ENCODE measurements at places on chromosomes 6 and 20.

GRCh38 chr6:133083248-133083967 is 157.7 kb upstream of the EYA4 start:
- no peak for DNase-seq

GRCh38 chr20:63261060-63261794 is 7.0 kb upstream of the NKAIN4 start:
- no peak for DNase-seq

- DNase-seq, result no peak
Measured at GRCh38 chr6:161067749-161068148, 76.2 kb downstream of the MAP3K4 start.

DNA sequence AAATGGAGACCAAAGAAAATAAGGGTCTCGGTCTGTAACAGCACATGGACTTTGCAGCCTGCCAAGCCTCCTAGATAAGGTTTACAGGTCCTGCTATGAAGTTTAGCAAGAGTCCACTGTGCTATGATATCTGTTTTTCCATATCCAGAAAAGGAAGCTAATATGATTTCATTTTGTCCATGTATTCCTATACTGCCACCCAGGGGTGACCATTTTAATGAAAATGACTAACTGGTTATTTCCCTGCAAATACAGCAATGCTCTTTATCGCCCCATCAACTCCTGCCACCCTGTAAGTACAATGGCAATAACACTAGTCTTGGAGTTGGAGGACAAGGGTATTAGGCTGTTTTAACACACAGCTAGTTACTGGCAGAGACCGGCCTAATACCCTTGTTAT is 115.2 kb upstream of the GLP1R start:
- peak; percentile 39 for DNase-seq

DNA sequence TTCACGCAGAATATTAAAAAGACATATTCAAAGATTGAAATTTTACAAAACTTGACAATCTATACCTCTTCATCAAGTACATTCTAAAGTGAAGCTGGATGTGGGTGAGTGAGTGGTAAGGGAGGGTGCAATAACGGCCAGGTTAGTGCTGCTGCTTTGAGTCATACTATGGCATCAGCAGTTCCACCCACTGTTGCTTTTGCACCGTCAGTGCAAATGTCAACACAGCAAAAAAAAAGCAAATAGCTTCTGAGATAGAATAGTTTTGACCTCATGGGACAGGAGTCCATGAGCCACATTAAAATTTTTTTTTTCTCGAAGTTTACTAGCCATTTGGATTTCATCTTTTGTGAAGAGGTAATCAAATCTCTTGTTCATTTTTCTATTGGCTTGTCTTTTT is 31.8 kb downstream of the PSMF1 start:
- DNase-seq, result no peak

DNA sequence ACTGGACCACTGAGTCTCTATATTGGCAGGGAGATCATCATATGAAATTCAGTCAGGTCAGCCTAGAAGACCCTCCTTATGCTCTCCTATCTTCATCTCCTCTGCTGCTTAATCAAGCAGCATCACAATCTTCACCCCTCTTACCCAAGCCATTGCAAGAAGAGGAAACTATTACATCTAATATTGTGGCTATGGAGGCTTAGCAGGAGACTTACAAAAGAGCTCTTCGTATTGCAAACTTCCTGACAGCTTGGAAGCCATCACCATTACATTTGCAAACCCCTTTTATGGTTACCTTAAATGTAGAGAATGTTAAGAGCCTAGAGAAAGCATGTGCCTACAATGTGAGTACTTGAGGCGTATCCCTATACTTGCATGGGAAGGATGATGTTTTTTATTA is 87.2 kb upstream of the STXBP5 start:
- peak; percentile 47 for DNase-seq

GRCh38 chr6:146770275-146770964 is 171.6 kb downstream of the ADGB start:
- DNase-seq, result no peak

GRCh38 chr6:87541744-87542143 is 48.0 kb downstream of the RARS2 start:
- no peak for DNase-seq

GRCh38 chr6:44737829-44738528 is 350.5 kb downstream of the CDC5L start:
- DNase-seq, result no peak

DNA sequence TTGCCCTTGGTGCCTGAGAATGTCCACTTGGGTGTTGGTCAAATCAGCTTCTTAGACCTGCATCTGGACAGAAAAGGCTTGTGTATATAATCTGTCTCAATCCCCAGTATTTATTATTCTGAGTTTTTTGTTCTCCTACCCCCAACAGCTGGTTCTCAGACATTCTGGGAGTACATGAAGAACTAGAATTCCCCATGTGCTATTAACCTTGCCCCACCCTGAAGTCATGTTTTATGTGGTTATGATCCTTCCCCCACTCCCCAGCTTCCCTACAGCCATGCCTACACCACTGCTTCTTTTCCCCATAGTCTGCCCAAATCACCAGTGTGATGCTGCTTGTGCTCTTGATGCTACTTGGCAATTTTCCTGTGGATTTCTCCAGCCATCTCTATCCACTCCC is 157.0 kb downstream of the ADAT2 start:
- no peak for DNase-seq

GRCh38 chr6:117740605-117741004 is 65.3 kb downstream of the NUS1 start:
- no peak for DNase-seq

DNA sequence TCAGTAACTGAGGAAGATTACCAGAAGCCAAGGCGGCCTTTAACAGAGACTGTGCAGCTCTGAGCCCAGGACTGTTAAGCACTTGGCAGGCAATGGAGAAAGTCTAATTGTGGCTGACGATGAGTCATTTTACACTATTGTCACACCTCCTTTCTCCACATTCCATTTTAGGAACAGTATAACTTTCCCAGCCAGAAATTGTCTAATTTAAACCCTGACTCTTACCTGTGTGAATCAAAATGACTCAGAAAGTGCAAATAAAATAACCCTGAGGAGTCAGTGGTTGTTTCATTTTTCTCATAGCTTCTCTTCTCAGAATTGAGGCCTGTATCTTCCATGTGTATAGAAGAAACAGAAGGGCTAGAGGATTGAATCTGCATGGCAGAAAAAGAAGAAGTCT is 40.0 kb upstream of the OPN5 start:
- no peak for DNase-seq

DNA sequence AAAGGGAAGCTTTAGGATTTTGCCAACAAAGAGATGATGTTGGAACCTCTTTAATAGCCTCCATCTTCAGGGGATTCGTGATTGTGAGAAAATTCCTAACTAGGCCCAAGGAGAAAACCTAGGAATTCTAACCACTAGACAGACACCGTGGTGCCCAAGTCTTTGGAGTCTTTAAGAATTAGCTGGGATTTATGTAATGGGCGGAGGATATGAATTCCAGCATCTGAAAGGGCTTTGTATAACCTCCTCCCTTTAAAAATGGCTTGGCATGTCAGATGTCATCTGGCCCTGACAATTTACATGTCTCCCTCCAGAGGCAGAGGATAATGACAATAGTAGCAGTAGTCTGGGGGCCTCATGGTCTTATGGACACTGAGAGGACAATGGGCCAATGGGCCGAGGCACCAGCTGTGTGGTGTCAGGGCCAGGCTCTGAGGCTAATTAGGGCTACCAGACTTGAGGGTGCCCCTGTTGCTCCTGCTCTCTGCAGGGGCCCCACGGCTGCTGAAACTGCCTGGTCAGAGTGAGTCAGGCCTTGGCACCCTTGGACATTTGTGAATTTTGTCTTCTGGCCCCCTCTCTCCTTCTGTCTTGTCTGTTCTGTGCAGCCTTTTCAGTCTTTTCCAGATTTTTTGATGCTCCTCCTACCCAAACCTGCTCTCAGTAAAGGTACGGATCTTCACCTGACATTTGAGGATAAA is 113.9 kb downstream of the EDN1 start:
- no peak for DNase-seq

DNA sequence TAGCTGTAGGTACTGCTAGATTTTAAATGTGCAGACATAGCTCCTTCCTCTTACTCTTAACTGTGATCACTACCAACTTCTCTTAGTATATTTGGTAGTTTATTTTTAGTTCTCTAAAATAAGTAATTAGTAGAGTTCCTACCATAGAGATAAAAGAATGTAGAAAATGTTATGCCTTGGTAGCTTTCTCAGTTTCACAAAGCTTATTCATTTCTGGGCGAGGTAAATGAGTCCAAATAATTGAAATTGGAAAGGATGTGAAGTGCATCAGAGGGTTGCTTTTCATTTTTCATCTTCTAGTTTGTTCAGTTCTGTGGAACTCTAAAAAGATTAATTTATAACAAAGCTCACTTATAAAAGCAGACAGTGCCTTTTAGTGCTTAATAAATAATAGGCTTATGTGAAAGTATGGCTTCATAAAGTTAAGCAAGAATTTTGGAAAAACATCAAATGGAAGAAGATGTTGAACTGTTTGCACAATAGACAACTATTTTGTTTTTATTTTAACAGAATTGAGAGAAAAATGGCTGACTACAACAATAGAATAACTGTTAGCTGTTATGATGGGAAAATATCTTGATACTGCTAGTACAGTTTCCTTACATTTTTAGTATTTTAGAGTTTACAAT is 303.7 kb downstream of the UTRN start:
- no peak for DNase-seq

GRCh38 chr6:160992061-160992979 is 751 bp downstream of the MAP3K4 start:
- DNase-seq, result peak; percentile 87

- no peak for DNase-seq
Measured at GRCh38 chr20:6017467-6017866, 36.4 kb downstream of the LRRN4 start.

DNA sequence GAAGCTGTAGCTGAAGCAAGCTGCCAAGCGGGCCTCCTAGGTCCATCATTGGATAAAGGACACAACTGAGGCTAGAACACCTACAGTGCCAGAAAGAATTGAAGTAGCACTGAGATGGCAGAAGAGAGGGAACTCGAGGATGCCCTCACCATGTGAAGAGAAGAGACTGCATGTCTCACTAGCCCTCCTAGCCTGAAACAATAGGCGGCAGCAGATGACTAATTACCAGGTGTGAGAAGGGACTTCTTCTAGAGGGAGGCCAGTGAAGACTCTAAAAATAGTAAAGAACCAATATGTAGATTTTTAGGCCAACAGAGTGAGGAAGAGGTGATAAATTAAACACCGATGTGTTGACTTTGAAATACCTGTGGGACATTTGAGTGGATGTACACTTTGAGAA is 50.3 kb downstream of the LGSN start:
- no peak for DNase-seq

DNA sequence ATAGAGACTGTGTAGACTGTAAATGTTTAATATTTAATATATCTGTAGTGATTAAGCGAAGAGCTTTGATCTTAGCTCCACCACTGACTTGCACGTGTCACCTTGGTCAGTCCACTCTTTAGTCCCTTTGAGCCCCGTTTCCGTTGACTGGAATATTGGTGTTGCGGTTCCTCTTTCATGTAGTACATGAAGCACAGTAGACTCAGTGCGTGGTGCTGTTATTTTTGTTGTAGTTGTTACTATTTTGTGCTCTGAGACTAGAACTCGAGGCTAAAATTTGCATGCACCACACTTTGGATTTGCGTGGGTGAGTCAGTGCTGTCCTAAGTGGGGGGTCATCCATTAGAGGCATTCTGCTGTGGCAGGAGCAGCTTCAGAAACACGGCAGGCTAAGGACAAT is 291.4 kb downstream of the QKI start:
- DNase-seq, result no peak

DNA sequence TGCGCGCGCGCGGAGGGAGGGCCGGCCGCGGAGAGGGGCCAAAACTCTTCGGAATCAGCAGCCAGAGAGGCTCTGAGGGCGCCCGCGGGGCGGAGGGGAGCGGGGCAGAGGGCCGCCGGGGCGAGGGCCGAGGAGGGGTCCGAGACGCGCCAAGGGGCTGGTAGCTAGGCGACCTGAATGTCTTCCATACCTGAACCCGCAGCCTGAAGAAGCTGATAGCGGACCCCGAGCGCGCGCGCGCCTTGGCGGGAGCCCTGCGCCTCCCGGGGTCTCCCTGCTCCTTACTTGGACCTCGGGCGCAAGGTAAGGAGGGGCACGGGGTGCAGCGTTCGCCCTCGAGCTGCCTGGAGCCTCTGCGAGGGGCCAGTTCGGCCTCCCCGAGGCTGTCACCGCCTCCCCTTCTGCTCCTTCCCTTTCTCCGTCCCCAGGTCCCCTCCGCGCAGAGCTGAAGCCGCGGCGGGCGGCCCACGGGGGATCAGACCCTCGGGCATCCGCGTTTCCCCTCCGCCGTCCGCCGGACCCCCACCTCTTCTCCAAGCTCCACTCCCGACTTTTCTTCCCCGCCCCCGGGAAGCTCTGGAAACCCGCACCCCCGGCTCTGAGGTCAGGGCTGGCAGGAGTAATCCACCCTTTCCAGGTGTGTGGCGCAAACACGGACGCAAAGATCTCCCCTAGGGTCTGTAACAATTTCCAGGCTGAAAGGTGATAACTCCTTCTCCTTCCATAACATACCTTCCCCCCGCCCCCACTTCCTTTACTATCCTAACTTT is 13.1 kb upstream of the DEK start:
- no peak for DNase-seq

Measured in NB4 (cell line).